AG10803 (cell line): ENCODE measurements at places on chromosomes 2 and 18.

DNA sequence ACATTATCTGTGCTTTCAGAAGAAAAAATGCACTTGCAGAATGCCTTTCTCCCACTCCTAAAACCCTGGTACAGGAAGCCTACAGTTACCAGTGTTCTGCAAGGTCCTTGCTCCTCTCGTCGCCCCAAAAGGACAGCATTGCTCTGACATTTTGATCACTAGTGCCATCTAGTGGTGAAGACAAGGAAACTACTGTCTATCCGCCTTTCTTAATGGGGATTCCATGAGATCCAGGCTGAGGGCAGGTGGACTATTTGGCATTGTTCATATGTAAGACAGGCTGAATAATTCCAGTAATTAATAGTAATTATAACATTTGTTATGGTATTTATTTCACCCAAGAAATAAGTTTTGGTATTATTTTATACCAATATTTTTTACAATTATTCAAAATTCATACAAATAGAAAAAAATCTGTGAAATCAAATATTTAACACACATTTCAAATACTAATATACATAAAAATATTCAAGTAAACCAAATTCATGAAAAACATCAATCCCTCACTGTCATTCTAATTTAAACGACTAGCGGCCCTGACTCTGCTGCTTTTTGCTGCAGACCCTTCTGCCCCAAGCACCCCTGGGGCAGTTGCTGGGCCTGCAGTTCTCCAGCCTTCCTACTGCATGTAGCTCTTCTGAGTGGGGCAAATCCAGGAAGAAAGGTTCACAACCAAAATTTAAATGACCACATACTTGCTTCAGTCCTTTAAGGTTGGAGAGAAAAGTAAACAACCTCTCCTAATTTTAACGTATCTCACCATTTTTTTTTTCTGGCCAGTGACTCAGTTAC lies 19.0 kb downstream of the TPGS2 start:
- DNase-seq, result peak; percentile 80

DNA sequence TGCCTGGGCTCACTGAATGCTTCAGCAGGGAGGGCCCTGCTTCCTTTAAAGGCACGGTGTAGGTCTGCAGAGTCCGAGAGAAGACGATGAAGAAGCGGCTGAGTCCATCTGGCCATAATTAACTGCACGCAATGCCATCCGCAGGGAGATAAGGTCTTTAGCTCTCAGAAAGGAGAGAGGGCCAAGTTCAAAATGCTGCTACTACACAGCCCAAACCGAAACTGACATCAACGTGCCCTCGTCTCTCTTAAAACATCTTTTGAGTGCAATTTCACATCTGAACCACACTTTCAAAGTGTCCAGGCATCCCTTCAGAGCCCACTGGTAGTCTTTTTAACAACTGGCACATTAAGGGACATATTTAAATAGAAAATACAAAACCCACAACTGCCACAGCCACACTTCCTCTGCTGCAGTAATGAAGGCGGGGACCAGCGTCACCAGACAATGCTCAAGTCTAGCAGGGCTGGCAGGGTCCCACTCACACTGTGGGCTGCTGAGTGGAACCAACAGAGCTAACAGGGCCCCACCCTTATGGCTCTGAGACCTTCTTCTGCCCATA lies 35.8 kb downstream of the ST3GAL5 start:
- peak; percentile 55 for DNase-seq

DNA sequence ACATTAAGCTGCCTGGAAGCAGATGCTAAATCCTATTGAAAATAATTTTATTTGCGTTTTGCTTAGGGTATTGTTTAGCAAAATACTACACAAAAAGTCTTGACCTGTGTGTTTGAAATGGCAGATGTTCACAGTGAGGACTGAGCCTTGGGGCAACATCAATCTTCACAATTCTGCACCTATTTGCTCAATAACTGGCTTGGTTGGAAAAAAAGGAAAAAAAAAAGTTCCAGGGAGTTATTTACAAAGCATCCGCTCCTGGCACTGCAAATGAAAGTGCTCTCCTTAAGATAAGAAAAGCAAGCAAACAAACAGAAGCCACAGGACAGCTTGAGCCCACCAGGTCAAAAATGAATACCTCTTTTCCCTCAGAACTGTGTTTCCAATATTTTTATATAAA lies 77.7 kb downstream of the MAP2 start:
- DNase-seq, result no peak

DNA sequence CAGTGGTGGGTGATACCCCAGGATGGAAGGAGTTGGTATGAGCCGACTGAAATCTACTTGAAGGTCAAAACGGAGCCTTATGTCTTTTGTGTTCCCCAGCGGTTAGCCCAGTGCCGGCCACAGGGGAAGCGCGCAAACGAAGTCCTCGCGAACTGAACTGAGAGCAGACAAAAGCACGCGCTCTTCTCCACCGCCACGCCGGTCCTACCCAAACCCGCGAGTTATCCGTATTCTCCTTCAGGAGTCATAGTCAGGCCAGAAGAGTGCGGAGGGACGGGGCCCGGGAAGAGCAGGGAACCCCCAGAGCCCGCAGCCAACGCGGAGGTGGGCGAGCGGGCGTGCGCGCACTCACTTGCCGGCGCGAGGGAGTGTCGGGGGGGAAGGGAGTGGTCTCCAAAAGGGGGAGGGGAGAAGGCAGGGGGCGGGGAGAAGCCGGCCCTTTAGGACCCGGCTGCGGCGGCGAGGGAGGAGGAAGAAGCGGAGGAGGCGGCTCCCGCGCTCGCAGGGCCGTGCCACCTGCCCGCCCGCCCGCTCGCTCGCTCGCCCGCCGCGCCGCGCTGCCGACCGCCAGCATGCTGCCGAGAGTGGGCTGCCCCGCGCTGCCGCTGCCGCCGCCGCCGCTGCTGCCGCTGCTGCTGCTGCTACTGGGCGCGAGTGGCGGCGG lies at the start of gene IGFBP2:
TSS of gene IGFBP2 (plus strand) at position 469 of the 664 bp plus-strand sequence. CDS start at position 573, 104 bp downstream.
- no peak for DNase-seq

- no peak for DNase-seq
Measured at GRCh38 chr2:200814276-200814815, 2.6 kb downstream of the BZW1 start.

- DNase-seq, result peak; percentile 21
Measured at GRCh38 chr18:25459814-25460213, 107.8 kb upstream of the ZNF521 start.

- no peak for DNase-seq
Measured at GRCh38 chr18:62898359-62898758, 183.0 kb downstream of the PHLPP1 start.

DNA sequence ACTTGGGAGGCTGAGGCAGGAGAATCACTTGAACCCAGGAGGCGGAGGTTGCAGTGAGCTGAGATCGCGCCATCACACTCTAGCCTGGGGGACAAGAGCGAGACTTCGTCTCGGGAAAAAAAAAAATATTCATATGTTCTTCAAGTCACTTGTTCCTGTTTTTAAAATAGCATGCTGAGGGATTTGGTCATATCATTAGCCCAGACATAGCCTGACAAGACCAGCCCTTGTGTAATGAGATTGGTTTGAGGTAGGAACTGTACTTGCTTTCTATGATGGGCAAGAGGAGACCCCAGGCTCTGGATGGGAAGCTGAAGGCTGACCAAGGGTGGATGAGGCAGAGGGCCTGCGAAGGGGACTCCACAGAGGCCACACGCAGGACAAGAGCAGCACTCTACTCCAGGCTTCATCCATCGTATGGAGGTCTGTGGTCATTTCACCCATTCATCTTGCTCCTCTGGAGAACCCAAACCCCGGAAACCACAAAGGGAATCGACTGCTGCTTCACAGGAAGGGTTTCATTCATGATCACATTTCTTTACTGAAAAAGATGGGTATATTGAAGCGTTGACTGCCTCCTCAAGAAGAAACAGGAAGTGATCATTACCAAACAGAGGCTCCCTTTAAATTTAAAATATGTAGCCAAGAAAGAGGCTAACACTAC lies 87.1 kb upstream of the ZNF397 start:
- DNase-seq, result no peak

DNA sequence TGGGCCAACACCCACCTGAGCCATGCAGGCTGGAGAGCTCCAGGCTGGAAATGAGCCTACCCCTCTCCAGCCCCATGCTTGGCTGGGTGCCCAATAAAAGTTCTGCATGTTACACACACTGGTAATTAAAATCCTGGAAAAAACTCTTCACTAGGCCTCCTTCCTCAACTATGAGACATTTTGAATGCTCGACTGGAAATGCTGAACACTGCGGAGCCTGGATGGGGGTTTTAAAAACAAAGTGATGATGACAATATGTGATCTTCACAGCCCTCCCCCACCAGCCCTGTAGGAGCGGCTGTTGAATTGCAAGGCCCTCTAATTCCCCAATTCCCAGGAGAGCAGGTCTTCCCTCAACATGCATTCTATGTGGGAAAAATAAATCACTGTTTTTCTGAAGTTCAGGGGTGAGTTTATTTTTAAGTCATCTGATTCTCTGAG lies 179.2 kb downstream of the TTC32 start:
- peak; percentile 49 for DNase-seq

DNA sequence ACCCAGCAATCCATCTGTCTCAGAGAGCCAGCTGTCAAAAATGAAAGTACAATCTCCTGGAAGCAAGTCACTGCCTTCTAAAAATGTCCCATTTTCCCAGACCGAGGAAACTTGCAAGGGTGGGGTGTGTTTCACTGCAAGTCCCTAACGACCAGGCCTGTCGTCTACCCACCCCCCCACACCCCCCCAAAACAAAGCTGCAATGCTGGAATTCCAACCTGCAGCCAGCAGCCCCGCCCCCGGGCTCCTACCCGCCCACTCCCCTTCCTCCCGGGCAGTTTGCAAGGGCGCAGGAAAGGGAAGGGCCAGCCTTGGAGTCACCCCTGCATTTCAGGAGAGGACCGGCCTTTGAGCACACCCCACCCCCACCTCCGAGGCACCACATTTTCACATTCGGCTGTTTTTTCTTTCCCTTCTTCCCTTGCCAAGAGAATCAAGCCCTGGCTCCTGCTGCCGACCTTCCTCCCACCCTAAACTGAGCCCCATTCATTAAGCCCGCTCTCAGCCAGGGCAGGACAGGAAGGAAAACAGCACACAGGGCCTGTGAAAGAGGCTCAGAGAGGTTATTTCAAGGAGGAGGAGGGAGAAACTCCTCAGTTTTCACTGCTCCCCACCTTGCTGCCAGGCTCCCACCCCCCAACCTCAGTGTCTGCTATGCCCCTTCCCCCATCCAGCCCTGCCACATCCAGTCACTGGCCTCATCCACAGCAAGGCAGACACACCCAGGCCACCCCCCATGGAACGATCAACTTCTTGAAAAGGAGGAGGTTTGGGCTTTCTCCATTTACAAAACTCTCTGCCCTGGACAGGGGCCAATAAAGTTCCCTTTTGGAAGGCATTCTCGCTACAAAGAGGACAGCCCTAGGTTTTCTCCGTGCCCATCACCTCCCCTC lies 11.3 kb downstream of the SMAD7 start:
- peak; percentile 47 for DNase-seq

- DNase-seq, result no peak
Measured at GRCh38 chr2:118983915-118984314, 41.9 kb downstream of the MARCO start.

GRCh38 chr2:98519156-98519555 lies 74.5 kb downstream of the INPP4A start:
- no peak for DNase-seq

DNA sequence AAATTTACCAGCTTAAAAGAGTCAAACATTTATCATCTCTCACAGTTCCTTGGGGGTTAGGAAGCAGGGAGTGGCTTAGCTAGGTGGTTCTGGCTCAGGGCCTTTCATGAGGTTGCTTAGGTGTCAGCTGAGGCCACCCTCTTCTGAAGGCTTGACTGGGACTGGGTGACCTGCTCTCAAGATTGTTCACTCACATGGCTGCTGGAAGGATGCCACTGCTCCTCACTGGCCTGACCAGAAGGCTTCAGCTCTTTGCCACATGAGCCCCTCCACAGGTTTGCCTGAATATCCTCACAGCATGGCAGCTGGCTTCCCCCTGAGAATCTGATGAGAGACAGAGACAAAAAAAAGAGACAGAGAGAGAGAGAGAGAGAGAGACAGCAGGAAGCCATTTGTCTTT lies 17.3 kb upstream of the RNF152 start:
- no peak for DNase-seq

GRCh38 chr2:181626671-181627070 lies 30.2 kb downstream of the CERKL start:
- DNase-seq, result no peak

DNA sequence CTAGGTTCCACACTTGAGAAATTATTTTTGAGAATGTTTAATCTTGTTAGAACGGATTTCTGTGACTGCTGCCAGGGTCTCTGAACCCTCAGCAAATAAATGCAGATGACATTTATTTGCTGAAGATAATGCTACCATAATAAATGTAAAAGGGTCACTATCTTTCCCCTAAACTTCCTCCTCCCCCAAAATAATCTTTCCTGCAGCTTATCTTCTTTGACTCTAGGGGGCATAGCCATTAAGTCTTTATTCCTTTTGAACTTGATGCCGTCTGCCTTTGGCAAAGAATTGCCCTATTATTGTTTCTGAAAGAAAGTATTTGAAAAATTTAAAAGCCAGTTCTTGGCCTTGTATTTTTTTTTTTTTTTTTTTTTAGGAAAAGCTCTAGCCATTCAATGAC lies 63.6 kb upstream of the ACSL3 start:
- peak; percentile 71 for DNase-seq

DNA sequence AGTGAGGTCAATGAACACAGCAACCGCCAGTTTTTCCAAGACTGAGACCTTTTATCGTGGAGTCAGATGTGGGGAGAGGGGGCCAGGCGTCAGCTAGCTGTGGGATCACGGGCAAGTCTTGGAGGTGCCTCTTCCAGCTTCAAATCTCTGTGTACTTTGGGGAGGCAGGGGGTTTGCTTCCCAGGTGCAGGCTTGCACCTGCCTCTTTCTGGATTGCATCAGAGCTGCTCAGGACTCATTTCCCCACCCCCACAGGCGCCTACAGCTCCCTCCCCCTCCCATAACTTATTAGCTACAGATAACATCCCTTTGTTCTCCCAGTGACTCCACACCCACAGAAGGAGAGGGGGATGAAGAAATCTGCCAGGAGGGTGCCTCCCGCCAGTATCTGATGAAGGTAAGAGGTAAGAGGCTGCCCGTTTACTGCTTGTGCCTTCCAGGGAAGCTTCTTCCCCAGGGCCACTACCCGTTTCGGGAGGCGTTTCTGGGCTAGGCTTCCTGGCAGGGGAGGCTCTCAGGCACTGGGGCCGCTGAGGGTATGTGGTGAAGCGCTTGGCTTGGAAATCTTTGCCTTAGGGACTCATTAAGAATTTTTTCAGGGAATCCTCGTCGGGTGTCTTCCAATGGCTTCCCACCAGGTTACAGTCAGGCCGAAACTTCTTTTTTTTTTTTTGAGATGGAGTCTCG lies 18.8 kb upstream of the MRPL33 start:
- DNase-seq, result no peak
